ENCODE measurements at places on chromosomes 3 and 15.

DNA sequence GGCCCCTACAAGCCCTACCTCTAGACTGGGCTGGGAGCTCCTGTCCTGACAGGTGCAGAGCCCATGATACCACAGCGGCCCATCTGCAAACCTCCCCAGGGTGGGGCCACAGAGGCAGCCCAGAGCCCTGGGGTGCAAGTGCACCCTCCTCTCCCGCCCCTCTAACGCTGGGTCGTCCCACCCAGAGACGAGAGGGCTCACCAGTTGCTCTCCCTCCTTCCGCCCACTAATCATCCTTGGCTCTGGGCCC is 742 bp downstream of the TNK2 start:
- no peak for DNase-seq

DNA sequence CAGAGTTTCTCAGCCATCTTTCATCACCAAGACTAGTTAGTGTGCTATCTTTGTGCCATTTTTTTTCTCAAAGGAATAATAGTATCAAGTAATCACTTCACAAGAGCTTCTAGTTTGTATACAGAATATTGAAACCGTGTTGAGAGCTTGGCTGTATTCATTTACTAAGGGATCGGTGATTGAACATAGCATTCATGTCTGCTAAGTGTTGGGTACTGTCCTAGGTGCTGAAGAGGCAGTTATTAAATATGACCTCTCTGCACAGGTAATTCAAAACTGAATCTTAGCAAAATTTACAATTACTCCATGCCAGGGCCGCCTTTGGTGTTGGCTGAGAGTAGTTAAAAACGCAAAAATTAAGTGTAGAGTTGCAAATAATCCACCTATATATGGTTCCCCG is 355.3 kb upstream of the RORA start:
- no peak for DNase-seq

DNA sequence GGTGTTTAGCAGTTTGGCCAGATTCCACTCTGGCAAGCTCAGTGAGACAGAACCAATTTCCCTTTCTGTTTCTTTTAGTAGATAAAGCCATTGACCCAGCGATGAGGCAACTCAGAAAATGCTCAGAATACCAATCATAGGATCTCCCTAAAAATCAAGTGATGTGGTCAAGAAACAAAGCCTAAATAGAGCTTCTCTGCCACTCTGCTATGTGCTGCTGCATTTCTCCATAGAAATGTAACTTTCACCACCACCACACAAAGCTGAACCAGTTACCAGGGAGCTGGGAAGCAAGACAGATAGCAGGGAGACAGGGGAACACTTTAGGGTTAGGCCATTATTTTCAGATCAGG is 109.8 kb downstream of the RPL22L1 start:
- no peak for DNase-seq

DNA sequence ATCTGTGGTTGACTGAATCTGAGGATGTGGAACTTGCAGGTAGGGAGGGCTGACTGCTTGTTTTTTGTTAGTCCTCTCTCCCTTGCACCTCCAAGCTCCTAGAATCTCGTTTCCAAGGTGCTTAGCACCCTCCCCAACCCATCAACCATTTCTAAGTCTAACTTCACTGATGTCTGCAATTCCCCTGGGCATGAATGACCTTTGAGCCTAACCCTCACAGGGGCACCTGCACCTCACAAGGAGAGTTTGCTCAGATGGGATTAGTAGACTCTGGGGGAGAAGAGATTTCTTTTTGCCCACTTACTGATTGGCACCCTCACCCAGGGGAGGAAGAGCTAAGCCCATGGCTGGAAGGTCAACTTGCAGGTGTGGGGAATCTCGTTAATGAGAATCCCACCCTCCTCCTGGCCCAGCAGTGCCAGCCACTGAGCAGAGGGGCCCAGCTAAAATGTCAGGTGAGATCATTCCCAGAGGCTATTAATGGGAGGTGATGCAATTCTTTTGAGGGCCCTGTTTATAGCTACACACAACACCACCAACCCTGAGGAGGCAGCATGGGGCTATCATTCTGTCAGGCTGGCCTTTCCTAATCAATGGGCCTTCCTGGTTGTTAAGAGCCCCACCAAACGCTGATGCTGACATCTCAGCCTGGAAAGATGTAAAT is 81.6 kb upstream of the HERC1 start:
- DNase-seq, result peak; percentile 19

- no peak for DNase-seq
Observed at GRCh38 chr3:134908271-134908670, 113.2 kb downstream of the EPHB1 start.

DNA sequence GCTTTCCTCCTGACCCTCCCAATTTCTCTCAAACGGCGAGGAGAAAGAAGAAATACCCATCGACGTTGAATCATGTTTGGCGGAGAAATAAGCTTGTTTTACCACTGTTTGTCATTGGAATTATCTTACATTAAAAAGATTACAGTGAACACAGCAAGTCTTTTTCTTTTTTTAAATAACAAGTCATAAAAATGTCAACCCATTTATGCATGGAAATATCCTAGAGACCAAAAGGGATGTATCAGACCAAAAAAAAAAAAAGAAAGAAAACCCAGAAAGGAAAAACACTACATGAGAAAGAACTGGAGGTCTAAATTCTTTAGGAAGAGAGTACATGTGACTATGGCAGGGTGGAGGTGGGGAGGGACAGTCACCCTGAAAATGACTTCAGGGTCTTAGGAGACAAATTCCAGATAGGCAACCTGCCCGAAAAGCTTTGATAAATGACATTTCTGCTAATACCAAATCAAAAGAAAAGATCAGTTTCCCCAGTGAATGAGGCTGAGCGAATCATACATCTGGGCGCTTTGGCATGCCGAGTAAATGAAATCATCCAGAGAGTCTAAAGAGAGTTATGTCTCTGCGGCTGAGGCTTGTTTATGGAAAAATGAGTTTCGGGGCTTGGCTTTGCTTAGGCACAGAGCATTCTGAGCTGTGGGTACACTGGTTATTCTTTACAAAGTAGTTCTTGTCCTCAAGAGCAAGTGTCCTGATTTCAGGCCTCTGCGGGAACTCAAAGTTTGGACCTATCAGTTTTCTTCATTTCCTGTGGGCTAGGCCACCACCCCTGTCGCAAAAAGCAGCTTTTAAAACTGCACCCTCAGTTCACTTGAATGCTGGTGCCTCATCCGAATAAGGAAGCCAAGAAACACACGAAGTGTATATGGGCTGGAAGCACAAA is 110.1 kb upstream of the TGFBR2 start:
- no peak for DNase-seq

- DNase-seq, result no peak
Observed at GRCh38 chr15:100732211-100733055, 130.0 kb downstream of the ASB7 start.

Measured in NCI-H774 (cell line).